ENCODE measurements at places on chromosomes 6 and 20.

DNA sequence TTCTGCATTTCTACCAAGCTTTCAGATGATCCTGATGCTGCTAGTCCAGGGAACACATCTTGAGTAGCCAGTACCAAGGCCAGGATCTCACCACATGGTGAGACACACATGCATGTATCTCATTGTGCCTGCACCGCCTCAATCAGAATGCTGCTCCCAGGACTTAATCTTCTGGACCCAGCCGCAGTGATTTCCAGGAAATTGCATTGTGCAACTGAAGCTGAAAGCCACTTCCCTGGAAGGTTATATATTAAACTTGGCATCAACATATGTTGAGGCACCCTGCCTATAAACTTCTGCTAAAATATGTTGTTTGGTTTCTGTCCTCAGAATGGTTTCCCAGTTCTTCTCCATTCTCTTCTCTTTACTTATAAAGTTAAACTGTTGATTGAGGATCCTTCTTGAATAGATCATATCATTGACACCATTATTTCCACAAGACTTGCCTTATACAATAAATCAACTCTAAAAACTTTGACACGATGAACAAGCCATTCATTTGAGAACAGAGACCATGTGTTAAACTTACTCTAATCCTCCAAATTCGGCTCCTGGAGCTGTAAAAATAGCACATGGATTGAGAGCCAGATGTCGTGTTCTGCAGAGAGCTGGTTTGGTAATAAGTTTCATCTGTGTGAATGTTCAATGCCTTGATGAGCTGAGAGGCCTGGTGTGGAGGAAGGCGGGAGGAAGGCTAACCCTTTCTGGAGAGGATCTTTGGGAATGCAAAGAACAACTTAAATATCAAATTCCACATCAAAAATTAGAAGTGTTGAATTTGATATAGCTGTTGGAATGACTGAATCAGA, 65.0 kb upstream of the PCSK2 start:
- no peak for DNase-seq

- no peak for DNase-seq
Measured at GRCh38 chr6:11650025-11650696, 112.6 kb downstream of the TMEM170B start.

- DNase-seq, result peak; percentile 23
Measured at GRCh38 chr6:1792989-1793388, 183.3 kb downstream of the FOXC1 start.

DNA sequence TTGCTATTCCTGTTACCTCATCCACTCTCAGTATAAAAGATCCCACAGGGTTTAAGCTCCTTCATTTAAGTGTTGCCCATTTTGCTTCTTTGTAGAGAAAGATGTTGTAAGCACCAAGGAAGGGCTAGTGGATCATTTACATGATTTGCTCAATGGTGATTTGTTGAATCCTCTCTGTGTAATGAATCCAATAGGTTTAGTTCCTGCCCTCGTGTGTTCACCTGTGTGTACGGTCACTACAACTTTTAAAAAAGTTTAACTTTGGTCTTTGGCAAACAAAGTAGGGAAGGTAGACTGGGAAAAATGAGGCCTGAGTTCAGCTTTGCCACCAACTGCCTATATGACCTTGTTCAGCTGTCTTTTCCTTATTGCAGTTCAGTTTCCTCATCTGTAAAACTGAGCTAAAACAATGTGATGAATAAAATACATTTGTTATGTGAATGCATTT, 51.5 kb downstream of the DHX35 start:
- no peak for DNase-seq

DNA sequence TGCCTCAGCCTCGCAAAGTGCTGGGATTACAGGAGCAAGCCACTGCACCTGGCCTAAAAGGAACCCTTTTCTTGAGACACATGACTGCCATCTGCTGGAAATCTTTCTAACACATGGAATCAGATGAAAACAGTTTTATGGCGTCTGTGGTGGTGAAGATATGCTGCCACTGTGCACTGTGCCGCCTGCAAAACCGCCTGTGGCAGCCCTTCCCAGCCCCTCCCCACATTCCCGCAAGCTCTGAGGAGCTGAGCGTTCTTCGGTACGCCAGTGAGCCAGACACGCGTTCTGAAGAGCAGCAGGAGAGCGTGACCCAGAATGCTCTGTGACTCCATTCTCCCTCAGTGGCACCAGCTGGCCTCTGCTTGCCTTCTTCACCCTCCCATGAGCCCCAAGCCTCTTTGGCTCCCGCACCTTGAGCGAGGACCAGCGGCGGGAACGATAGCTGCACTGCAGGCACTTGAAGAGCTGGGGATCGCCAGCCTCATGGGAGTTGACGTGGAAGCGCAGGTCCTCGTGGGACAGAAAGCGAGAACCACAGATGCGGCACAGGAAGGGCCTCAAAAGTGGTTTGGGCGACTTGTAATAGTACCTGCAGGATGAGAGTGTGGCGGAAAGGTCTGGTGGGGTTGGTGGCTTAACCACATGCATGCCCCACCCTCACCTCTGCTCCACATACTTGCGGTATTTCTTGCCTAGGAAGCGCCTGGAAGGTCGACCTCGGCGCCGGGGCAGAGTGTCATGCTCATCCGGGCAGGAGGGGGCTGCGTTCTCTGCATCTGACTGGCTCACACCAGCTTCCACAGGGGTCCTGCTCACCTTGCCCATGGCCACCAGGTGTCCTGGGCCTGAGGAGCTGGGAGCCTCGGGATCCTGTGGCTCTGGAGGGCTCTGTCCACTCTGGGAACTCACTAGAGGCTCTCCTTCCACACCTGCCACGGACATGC, 8.7 kb downstream of the ZNF335 start:
- no peak for DNase-seq

DNA sequence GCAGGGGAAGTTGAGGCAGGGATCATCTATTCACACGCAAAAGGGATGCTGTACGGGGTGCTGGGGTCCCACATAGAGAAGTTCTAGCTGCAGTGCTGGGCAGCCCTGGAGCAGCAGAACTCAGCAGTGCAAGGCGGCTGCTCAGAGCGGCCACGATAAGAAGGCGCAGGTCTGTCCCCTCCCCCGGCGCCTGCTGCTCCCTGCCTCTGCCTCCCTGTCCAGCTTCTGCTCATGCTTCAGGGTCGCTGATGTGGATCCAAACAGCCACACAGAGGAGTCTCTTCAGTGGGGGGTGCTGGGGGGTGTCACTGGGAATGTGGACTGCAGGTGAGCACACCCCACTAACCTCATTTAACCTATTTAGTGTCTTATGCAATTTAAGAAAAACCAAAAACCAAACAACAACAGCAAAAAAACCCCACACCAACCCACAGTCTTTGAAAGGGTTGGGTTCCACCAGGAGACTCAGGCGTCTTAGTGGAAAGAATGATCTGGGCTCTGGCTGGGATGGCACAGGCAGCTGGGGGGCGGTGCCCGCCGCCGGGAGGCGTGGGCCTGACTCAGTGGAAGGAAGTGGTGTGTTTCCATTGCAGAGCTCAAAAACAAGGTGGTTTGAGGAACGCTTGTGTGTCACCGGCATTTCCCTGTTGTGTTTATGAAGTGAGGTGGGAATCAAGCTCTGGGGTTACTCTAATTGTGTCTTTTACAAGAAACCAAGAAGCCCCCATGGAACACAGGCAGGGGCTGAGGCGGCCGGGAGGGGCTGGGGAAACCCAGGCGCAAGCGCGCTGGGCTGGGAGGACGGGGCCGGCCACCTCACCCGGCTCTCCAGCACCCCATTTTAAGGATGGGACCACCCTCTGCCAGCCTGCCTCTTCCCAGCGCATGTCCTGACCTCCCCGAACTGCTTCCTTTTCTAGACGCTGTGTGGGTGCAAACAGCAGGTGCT, 55.1 kb downstream of the IRF4 start:
- no peak for DNase-seq

DNA sequence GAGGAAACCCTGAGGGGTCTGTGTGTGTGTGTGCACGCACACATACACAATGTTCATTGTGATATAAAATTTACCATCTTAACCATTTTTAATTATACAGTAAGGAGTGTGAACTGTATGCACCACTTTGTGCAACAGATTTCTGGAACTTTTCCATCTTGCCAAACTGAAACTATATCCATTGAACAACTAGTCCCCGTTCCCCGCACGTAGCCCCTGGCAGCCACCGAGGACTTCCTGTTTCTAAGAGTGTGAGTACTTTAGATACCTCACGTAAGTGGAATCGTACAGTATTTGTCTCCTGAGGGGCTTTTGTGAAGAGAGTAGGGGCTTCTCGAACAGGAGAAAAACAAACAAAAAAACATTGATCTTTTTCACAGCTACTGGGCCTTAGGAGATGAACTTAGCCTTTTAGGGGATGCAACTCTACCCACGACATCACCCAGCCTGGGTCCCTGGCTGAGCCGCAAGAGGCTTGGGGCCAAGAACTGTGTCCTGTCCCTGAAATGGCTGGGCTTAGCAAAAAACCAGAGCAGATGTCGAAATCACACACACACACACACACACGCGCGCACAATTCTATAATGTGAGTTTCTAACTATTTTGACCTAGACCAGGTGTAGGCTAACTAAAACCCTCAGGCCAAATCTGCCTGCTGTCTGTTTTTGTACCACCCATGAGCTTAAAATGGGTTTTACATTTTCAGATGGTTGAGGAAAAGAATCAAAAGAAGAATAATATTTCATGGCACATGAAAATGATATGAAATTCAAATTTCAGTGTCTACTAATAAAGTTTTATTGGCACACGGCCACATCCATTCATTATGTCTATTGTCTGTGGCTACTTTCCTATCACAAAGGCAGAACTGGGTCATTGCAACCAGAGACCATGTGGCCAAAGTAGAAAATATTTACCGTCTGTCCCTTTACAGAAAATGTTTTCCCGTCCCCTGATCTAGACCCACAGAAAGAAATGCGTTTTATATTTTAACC, 144.2 kb downstream of the EYA2 start:
- no peak for DNase-seq

GRCh38 chr20:32761831-32762753, at the start of gene DNMT3B:
TSS of gene DNMT3B (plus strand) at chr20:32762385. CDS start at chr20:32780324, 17,939 bp downstream.
- peak; percentile 86 for DNase-seq

GRCh38 chr20:14928083-14928482, 590.7 kb upstream of the FLRT3 start:
- DNase-seq, result no peak

- no peak for DNase-seq
Measured at GRCh38 chr6:15352220-15352619, 106.4 kb downstream of the JARID2 start.

GRCh38 chr20:48898896-48899530, 22.5 kb upstream of the ARFGEF2 start:
- no peak for DNase-seq

DNA sequence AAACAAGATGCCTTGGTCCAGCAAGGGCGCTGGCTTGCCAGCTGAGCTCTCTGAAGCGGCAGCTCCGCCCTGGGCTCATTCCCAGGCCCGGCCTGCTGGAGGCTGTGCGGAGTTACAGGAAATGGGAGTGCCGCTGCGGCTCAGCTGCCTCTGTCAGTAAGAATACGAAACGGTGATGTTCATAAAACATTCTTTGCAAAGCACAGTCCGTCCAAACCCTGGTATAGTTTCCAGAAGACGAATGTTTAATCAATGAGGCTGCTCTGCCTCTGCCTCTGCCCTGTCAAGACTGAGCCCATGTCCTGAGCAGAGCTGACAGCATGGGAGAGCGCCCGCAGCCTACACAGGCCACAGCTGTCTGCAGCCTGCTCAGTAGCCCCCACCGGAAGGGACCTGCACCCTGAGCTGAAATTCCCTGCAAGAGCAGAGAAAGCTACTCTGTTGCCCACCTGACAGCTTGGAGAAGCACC, 153.3 kb upstream of the SNX9 start:
- peak; percentile 46 for DNase-seq

- DNase-seq, result no peak
Measured at GRCh38 chr6:134585517-134585873, 267.6 kb upstream of the SGK1 start.

DNA sequence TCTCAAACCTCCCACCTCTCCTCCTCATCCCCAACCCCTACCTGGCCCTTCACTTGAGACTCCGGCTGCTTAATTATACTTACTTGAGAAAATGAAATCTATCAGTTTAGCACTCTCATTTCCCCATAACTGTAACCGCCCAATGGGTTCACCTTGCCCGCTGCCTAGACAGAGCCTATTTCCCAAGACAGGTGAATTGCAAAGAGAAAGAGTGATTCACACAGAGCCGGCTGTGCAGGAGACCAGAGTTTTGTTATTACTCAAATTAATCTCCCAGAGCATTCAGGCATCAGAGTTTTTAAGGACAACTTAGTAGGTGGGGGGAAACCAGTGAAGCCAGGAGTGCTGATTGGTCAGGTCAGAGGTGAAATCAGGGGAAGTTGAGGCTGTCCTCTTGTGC, 301.4 kb upstream of the CDYL start:
- no peak for DNase-seq

- DNase-seq, result no peak
Measured at GRCh38 chr6:35640017-35640664, 48.6 kb downstream of the FKBP5 start.

- no peak for DNase-seq
Measured at GRCh38 chr6:123338394-123338793, 298.4 kb downstream of the TRDN start.

DNA sequence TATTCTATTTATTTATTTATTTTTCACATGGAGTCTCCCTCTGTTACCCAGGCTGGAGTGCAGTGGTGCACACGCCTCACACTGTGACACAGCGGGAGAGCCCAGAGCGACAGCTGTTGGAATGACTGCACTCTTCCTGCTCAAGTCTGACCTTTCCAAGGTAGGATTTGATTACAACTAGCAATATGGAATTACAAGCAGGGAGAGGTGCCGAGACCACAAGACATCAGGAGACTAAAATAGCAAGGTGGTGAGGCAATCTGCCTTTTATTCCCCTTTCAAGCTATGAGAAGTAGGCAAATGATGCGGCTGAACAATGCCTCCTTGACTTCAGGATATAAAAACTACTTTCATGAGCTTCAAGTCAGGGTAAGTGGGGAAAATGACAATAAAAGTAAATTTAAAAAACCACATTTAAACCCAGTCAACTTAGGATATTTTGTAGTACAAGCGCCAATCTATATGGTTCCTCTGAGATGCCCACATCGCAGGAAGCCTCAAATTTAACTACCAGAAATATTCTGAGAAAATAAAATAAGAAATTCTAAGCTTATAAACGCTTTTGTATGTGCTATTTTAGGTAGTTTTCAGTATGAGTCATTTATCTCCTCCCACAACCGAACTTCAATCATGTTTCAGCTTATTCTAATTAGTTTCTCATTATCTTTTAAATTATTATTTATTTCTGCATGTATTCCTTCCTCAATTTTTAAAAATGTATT, 146.9 kb upstream of the SGK1 start:
- DNase-seq, result no peak

GRCh38 chr6:4608361-4609115, 167.7 kb upstream of the CDYL start:
- DNase-seq, result no peak

GRCh38 chr6:2708456-2708855, 42.3 kb downstream of the MYLK4 start:
- no peak for DNase-seq

GRCh38 chr6:131356161-131356560, 216.9 kb upstream of the ARG1 start:
- DNase-seq, result no peak

GRCh38 chr20:12699374-12700228, 309.2 kb upstream of the SPTLC3 start:
- DNase-seq, result no peak

- DNase-seq, result no peak
Measured at GRCh38 chr6:46032110-46032998, 16.7 kb upstream of the CLIC5 start.

All from neural crest cell (in vitro differentiated cells).